ENCODE measurements at places on chromosomes 5 and 9.
A peak's percentile ranks its signal among the peaks of the same experiment; 100 is the strongest.

DNA sequence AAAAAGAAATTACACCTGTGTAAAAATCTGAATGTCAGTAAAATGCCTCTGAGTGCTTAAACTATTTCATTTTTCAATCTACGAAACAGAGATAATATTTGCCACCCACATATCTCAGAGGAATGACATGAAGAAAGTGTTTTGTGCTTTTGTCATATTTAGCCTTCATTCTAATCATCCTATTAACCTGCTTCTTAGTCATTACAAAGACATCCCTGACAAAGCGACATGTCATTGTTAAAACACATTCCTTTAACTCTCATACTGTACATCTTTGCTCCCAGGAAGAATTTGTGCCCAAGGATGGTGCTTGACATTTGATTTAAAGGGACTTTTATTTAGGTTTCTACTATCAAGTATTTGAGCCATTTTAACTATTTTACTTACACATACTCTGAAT lies 275.9 kb downstream of the DMRTA1 start:
- no peak for DNase-seq

DNA sequence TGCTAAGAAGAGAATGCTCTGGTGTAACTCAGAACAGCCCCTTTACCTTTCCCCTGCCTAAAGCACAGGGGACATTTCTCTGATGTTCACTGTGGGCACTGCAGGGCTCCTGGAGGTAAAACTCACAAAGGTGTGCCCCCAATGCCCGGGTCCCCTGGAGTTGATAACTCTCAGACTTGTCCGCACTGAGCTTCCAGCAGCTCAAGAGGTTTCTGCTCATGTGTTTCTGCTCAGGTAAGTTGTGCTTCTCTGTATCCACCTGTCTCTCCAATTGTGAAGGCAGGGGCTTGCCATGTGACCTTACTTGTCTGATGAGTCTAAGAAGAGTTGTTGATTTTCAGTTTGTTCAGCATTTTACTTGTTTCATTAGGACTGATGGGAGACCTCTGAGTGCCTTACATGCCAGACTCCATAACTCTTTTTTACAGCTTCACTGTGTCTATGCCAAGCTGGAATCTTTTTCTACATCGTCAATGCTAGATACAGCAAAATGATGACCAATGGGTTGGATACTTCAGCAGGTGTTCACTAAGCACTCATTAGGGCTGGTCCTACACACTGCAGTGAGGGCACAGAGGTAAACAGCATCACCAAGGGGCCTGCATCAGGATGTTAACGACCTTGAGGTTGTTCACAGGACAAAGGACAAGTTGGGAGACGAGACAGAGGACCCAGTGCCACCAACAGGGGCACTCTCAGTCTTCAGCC lies 56.4 kb downstream of the MRPL36 start:
- no peak for DNase-seq

DNA sequence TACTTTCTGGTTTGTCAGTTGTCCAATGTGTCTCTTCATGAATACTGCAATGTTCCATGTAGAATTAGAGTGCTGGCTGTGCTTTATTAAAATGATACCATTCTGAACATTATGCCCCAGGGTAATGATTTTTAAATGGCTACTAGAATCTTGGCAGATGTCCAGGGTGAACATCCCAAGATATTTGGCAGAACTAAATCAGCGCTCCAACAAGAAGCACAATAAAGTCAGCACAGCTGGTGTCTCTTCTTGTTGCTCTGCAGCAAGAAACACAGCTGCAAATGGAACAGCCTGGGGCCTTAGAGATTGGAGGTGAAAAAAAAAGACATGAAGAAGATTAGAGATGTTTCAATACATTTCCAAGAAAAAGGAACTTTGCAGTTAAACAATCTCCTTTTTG lies 248.3 kb downstream of the CDH18 start:
- DNase-seq, result no peak

DNA sequence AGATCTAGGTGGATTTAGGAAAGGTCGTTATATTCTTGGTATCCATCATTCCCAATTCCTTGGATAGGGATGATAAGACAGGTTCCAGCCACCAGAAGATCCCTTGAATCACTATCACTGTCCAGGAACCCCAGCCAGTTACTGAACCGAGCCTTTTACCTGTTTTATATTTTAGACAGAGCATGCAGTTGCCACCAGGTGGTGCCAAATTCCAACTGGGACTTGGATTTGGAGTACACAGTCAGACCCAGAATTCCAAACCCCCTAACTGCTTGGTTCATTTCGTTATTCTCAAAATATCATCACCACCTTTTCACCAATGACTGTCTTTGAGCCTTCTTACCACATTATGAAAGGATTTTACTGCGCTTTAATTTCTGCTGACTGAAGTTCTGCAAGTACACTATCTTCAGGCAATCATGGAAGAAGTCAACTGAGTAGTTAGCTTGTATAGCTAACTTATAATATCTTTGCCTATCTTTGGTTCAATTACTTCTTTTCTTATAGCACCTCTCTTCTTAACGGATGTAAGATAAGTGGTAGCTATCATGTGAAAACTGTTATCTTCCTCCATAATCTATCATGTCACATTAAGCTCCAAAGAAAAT lies 191.8 kb downstream of the PRR16 start:
- peak; percentile 11 for DNase-seq

DNA sequence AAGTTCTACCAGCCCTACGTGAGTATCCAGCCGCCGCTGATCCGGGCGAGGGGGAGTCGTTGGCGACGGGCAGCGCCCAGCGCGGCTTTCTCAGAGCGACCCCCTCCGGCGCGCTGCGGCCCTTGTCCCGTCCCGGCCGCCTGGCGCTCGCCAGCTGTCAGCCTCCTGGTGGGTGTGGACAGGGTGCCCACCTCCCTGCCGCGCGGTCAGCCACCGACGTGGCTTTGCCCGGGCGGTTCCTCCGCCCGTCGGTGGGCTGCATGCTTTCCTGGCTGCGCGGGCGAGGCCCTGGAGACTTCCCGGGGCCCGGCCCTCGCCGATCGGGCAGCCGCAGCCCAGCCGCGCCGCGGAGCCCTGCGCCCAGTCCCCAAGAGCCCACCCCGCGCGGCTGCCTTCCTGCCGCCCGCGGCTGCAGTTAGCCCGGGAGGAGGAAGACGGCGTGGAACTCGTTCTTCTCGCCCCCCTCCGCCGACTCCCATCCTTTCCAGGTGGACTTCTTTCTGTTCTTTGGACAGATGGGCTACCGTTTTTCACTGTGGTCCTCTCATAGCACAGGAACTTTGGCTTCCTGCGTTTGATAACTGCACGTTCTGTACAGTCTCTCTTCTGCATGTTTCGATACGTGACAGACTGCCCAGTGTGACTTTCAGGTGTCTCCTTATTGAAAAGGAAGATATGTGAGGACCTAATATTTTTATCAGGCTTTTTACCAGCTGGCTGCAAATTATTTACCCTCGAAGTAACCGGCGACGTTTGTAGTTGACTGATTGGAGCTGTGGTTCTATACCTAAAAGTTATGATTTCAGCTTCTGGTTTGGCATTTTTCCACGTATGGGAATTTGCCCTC lies 577 bp downstream of the AP3S1 start:
- peak; percentile 54 for DNase-seq

GRCh38 chr5:175464074-175464941 lies 14.1 kb upstream of the SFXN1 start:
- peak; percentile 66 for DNase-seq

DNA sequence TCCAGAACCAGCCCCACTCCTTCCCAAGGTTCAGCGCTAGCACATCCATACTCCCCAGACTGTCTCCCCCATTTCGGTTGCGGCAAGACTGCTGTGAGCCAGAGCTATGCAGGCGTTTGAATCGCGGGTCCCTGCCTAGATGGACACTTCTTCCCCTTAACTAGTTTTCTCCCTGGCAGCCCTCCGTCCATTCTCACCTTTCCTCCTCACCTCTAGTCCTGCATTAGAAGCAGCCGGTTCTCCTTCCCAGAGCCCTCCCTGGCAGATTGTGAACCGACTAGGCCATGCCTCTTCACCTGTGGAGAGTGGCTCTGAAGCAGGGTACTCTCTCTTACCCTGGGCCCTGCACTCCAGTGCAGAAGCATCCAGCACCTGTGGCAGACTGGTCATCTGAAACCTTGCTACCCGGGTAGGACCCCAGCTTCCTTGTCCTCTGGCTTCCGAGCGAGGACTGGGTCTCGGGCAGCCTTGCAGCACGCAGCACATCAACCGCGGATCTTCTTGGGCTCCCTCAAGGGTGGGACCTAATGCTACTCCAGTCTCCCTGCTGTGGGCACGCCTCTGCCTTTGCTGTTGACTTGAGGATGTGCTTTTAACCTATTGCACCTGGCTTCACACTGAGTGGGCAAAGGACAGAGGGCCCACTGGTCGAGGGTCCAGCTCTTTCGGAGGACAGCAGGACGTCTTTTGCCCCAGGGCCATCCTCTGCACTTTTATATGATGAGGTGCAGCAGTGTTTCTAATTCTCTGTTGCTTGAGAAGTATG lies 183.6 kb downstream of the AOPEP start:
- no peak for DNase-seq

DNA sequence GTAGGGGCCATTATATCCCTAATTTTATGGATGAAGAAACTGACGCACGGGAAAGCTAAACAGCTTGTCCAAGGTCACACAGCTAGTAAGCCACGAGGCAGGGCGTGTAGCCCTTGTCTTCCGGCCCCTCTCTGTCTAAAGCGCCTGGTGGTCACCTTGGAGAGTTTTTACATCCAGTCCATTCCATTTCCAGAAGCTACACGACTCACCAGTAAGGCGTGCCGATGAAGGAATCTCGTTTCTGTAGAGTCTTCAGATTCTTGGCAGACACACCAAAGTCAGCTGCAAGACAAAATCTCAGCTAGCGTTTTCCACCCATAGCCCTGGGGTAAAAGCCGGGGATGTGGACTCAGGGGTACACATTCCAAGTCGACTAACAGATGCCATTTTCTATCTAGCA lies 80.5 kb downstream of the STK10 start:
- DNase-seq, result no peak

DNA sequence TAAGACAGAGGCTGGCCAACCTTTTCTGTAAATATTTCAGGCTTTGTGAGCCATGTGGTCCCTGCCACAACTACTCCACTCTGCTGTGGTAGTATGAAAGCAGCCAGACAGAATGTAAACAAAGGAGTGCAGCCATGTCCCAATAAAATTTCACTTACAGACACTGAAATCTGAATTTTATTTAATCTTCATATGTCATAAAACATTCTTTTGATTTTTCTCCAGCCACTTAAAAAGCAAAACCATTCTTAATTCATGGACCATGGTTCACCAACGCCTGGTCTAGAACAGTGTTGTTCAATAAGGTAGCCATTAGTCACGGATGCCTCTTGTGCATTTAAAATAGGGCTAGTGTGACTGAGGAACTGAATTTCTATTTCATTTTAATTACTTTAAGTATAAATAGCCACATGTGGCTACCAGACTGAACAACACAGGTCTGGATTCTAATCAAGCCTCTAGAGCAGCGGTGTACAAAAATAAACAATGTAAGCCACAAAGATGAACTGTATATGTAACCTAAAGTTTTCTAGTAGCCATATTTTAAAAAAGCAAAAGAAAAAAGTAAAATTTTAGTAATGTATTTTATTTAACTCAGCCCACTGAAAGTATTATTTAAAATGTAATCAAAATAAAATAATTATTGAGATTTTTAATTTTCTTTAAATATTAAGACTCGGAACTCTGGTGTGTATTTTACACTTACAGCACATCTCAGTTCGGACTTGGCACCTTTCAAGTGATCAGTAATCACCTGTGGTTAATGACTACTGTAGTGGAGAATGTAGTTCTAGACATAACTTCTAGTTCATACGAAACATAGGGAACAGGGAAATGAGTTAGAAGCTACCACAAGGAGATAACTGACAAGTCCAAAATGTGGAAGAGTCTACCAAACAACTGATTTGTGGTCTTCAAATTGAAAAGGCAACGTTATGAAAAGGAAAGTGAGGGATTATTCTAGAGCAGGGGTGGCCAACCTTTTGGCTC lies 14.3 kb downstream of the GEMIN5 start:
- no peak for DNase-seq

- DNase-seq, result no peak
Observed at GRCh38 chr5:93583439-93583767, 381 bp downstream of the NR2F1 start.

DNA sequence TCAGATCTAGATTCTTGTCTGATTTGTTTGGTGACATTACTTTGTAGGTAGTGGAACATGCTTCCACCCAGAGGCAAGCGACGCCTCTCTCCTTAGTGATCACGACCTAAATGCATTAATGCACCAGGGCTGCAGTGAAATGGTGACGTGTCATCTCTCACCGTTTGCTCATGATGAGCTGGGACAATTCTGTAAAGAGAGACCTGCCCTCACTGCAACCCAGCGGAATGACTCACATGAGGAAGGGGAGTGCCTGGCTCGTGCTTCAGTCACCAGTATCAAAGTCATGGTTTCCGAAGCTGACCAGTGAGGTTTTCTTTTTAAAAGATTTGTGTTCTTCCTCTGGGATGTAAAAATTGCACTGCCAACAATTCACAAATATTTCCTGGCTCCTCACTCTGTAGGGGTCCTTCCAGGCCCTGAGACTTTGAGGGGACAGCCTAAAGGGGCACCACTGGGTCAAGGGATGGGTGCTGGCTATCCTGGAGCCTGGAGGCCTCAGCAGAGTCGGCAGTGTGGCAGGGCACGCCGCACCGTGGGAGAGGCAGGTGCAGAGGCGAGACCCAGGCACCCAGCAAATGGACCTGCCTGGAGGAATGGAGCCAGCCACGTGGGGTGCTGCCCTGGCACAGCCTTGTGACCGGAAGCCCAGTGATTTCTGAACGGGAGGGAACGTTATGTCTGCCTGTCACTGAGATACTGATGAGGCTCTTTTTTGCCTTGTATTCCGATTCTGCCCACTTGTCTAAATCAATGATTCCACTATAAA lies 17.3 kb downstream of the QSOX2 start:
- no peak for DNase-seq

- DNase-seq, result no peak
Observed at GRCh38 chr9:126904586-126904985, 10.0 kb upstream of the RALGPS1 start.

DNA sequence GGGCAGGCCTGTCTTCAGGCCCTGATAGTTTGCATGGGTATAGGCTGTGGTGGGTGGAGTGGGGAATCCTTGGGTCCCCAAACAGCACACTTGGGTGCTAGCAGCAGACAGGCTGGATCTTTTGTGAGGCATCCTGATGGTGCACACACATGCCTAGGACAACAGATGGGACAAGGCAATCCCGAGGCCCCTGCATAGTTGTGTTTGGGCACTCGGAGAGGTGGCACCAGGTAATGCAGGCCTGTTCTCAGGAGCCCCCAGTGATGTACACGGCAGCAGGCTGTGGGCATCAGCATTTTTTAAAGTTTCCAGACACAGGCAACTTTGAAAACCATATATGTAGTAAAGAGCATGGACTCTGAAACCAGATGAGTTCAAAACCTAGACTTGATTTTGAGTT lies 65.4 kb downstream of the EPB41L4A start:
- no peak for DNase-seq

- no peak for DNase-seq
Observed at GRCh38 chr9:8863069-8863468, 1063.5 kb upstream of the DMAC1 start.

DNA sequence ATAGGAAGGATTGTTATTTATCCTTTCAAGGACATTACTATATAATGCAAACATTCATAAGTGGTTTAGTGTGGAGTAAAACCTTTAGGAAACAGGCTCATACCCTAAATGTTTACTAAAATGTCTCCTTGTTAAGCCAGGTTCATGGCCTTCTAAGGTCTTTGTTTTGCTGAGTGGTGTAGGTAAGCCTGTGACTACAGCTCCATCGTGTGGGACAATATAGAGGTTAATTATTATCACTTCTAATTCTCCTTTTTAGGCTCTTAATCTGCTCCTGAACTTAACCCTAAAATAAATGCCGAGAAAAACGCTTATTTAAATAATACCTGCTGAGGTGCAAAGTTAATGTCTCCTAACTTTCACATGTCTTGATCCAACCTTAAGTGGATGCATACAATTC lies 43.8 kb downstream of the SPINK5 start:
- no peak for DNase-seq
